Stimulated activated CD8-positive, alpha-beta memory T cell treated with anti-CD3 and anti-CD28 coated beads, Interleukin-2, amount 100 ng/mL, for 1 hour (primary cell): ENCODE measurements at places on chromosomes 5 and 9.

- no peak for DNase-seq
These were observed 30.9 kb upstream of the CDK20 start for GRCh38 chr9:88005240-88005639.

DNA sequence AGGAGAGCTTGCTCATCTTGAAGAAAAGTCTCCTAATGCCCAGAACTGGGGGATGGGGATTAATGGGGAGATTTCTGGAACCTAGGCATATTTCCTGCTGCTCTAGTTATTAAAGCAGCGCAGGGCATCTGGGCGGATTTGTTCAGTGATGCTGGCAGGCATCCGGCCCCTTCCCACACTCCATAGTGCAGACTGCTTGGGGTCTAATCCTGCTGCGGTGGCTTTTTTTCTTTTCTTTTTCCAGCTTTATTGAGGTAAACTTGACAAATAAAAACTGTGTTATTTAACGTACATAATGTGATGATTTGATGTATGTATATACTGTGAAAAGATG is 30.7 kb downstream of the PPARGC1B start:
- no peak for DNase-seq

DNA sequence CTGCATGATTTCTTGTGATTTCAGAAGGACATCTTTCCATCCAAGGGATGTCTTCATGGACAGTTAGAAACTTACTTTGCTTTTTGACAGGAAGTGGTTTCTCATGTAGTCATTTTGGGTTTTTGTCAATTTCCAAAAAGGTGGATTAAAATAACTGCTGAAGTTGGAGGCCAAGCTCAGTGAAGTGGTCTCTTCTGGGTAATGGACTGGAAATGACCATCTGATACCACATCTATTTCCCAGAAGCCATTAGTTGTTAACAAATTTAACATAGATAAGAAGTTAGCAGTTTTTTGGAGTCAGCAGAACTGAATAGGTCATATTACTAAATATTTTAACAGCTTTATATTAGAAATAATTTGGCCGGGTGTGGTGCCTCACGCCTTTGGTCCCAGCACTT is 86.2 kb upstream of the MYO10 start:
- DNase-seq, result no peak

GRCh38 chr9:518540-518939 is 303.9 kb downstream of the DOCK8 start:
- DNase-seq, result no peak

DNA sequence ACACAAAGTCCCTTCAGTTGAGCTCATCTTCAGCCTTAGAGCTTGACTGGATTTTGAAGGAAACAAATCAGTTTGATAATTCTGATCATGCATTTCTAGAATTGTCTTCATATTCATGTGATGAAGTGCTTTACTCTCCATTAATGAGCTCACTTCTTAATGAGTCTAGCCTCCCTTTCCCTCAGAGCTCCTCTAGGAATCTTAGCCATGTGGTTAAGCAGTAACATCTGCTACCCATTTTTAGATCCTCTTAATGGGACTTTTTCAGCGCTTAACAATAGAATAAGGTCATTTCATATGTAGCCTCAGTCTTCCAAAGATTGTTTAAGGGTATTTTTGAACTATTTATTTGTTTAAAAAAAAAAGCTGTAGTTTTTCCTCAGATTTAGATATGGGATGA is 36.9 kb upstream of the LURAP1L start:
- no peak for DNase-seq

- no peak for DNase-seq
These were observed 822 bp downstream of the RASEF start for GRCh38 chr9:83061990-83062650.

- DNase-seq, result no peak
These were observed 19.9 kb upstream of the PRXL2C start for GRCh38 chr9:96674906-96675538.

GRCh38 chr9:103355000-103355399 is 359.9 kb downstream of the CYLC2 start:
- no peak for DNase-seq

DNA sequence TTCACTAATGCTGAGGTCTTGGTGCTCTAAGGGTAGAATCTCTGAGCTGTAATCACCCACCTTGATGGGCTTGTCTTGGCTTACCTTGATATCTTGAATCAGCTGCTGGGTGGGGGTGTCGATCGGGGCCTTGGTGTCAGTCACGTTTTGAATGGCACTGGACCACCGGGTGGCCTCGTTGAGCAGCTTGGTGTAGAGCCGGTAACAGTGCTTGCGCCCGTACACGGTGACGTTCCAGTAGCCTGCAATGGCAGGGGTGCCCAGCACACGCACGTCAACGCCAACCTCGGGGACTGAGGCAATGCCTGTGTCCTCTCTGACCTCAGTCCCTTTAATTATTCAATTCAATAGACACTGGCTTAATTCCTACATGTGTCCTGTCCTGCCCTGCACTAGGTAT is 63.1 kb upstream of the RETREG1 start:
- no peak for DNase-seq

DNA sequence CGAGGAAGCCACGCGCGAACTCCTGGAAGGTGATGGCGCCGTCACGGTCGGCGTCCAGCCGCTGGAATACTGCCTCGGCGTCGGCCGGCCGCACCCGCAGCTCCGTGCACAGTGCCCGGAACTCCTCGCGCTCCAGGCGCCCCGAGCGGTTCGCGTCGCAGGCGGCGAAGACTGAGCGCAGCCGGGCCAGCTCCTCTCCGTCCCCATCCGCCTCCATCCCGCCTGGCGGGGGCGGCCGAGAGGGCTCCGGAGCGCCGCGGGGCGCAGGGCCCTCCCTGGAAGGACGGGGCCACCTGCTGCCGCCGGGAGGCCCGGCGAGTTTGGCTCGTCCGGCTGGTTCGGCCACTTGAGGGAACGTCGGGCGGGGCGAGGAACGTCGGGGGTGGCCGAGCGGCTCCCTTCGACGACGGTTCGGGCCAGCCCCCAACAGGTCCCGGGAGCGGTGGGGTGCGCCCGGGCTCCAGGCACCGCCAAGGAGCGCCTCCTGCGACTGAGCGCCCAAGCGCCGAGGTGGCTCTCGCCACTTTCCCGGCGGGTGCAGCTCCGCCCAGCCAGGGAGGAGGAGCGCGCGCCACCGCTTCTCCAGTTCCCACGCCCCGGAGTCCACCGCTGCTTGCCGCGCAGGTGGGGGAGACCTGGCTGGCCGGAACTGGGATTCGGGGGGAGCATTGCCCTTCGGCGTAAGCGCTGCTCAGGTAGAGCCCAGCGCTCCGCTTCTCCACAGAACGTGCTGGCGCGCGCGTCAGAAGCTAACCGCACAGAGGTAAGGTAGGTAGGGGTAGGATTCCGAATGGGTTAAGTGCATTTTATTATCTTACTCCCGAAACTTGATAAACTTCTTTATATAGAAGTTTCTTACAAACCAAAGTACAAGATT is at the start of gene RASEF:
Gene RASEF, minus strand, starts transcription at position 492 of the 877 bp plus-strand sequence. Its CDS starts 275 bp downstream, at position 217.
- DNase-seq, result no peak

DNA sequence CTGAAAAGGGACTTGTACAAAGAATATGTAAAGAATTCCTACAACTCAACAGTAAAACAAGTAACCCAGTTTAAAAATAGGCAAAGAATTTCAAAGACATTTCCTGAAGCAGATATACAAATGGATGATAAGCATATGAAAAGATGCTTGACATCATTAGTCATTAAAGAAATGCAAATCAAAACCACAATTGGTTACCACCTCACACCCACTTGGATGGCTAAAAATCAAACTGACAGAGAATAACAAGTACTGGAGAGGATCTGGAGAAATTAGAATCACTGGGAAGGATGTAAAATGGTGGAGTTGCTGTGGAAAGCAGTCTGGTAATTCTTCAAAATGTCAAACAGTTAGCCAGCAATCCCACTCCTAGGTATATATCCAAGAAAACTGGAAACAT is 12.5 kb upstream of the FOXE1 start:
- DNase-seq, result no peak

DNA sequence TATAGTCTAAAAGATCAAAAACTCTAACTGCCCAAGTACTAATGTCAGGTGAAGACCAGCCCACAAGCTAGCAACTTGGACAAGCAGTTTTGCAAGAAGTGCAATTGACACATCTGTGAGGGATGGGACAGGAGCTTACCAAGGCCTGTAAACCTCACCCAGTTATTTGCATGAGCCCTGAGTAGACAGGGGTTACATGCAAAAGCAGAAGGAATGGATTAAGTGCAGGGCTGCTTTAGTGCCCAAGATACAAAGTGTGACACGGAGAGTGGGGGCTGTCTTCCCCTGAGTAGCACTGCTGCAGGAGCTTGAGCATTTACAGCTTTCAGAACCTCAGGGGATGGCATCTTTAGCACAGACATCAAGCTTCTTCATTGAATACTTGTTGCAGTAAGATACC is 286.7 kb downstream of the ELAVL2 start:
- no peak for DNase-seq

DNA sequence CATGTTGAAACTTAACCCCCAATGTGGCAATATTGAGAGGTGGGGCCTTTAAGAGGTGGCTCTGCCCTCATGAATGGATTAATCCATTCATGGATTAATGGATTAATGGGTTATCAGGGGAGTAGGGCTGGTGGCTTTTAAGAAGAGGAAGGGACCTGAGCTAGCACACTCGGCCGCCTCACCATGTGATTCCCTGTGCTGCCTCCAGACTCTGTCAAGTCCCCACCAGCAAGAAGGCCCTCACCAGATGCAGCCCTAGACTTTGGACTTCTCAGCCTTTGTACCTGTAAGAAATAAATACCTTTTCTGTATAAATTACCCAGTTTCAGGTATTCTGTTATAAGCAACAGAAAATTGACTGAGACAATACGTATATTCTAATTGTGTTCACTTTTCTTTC is 272.2 kb upstream of the DMRT1 start:
- DNase-seq, result no peak

DNA sequence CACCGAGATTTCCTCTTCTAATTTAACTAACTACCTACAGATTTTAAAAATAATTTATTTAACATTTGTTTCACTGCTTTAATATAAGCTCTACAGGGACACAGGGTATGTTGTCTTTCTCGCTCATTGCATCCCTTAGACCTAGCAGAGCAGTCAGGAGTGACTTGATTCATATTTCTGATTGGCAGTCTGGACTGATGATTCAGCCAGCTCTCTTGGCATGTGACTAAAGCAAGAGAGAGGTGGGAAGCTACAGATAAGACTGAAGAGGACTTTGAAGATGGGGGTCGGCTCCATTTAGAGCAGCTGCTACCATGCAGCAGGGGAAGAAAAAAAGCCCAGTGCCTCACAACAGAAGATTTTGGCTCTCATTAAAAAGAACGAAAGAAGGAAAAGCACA is 173.4 kb upstream of the STK32A start:
- no peak for DNase-seq

- no peak for DNase-seq
These were observed 820.8 kb downstream of the MAT2B start for GRCh38 chr5:164326219-164326618.

DNA sequence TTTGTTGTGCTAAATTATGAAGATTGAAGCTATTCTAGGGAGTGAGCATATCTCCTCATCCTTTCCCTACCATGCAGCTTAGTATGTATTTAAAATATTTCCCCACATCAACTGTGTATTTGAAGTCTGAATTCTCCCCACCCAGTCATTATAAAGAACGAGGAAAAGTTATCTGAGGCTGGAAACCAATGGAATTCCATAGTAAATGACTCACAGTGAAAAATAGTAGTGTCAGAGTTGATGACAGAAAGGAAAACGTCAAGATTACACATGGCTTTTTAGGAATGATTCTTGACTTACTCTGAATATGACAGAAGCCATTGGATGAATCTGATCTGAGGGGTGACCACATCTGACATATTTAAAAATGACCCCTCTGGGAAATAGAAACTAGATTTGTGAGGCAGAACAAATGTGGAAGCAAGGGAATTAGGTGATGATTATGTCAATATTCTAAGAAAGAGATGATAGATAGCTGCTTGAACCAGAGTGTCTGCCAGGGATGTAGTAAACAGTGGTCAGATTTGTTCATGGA is 1768.9 kb upstream of the CDH9 start:
- no peak for DNase-seq

- no peak for DNase-seq
These were observed 5.8 kb upstream of the TBC1D9B start for GRCh38 chr5:179913461-179913860.

DNA sequence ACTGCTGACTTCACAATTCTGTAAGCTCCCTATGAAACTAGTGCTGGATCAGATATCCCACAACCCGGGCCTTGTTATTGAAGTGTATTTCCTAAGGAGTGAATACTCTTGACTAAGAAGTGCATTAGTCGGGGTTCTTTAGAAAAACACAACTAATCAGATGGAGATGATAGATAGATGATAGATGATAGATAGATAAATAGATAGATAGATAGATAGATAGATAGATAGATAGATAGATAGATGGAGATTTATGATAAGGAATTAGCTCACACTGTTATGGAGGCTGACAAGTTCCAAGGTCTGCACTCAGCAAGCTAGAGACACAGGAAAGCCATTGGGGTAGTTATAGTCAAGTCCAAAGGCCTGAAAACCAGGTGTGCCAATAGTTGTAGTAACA is 214.6 kb upstream of the COX7C start:
- DNase-seq, result no peak

DNA sequence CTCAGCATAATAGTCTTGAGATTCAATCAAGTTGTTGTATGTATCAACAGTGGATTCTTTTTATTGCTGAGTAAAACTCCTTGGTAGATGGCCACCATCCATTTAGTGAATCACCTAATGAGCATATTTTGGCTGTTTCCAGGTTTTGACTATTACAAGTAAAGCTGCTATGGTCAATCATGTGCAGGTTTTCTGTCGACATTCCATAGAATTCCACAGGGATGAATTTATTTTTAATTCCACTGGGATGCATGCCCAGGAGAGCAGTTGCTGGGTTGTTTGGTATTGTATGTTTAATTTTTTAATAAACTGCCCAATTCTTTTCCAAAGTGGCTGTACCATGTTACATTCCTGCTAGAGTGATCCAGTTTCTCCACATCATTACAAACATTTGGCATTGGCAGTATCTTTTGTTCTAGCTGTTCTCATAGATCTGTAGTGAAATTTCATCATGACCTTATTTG is 10.5 kb upstream of the S1PR3 start:
- no peak for DNase-seq

DNA sequence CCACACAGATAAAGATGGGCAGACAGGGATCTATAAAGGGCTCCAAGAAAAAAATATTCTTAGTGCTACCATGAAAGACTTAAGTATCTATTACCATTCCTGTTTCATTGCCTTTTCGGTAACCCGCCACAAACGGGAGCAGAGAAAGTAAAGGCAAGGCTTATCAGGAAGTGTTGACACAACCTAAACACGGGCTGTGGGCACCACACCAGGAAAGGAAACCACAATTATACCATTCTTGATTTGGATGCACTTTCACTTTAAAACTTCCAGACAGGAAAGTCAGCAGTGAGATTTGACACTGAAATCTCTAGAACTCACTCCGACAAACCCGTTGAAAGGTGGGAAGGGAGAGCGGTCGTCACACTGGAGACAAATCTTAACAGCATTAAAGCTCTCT is 6.5 kb downstream of the TLE1 start:
- no peak for DNase-seq

DNA sequence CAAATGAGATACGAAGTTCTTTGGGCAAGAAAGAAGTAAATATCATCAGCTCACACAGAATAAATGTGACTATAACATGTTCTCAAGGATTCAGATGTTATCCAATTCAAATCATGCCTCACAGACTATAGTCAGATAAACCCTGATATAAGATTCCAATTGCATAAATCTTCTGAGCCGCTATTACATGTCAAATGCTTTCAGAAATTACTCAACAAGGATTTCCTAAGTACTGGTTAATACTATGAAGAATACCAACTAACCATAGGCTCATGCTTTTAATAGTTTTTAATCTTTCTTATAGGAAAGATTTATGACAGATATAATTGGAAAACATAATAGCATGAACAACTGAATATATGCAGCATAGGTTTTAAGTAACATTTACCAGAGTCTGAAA is 73.6 kb downstream of the BAAT start:
- no peak for DNase-seq

GRCh38 chr9:106785200-106785599 is 77.8 kb upstream of the ZNF462 start:
- no peak for DNase-seq
